LoVo (cell line): ENCODE measurements at places on chromosomes 1 and 21.

DNA sequence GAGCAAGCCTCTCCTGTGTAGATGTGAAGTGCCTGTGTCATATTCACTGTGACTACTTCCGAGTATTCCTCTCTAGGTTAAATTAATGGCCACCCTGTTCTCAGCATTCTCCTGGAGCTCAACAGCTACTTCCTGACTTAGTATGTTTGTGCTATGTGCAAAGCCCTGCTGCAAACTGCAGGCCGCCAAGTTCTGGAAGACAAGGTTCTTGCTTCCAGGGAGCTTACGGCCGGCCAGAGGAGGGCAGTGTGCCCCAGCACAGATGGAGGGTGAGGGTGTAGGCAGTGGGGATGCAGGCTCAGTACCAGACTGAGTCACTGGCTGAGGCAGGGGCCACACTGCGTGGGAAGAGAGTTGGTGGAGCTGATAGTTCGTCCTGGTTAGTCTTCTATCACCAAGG lies 43.2 kb downstream of the ELK4 start:
- no peak for DNase-seq

GRCh38 chr1:55255901-55256300 lies 40.7 kb upstream of the USP24 start:
- no peak for DNase-seq

GRCh38 chr1:20172033-20172590 lies 13.8 kb upstream of the UBXN10 start:
- DNase-seq: no peak

DNA sequence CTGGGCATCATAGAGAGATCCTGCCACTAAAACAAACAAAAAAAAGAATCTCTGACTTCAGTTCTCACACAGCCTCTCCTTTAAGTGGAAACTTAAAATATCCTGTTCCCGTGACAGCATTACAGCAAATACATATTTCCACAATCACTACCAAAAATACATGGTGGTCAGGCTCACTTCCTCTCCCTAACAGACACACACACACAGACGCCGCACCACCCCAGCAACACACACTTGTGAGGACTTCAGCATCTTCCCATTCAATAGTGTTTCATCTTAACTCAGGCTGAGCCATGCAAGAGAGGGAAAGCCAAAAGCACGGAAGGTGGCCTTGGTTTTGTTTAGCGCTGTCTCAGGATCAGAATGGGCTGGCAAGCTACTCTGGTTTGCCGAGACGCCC lies 21.9 kb downstream of the KIAA1614 start:
- DNase-seq: no peak

DNA sequence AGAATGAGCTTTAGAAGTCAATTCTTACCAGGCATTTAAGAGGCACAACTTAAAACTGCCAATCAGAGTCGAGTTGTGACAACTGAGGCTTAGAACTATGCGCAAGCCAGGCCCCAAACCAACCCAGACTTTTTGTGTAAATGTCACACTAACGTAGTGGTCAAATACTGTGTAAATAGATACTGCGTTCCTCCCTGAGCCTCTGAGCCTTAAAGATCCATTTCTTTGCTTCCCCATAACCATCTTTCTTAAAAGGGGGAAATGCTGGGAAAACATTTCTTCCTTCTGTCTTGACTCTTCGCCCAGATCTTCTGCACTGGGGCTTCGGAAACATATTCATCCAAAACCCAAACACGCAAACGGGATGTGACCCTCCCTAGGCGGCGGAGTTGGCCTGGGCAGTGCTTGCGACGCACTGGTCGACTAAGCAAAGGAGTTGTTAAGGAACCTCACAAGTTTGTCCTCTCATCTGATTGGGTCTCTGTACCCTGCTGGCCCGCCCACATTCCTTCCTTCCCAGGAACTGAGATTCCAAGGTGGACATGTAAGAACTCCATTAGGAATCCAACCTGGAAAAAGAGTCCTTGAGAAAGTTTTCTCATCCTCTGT lies 2.6 kb downstream of the ADAMTS5 start:
- DNase-seq: no peak

DNA sequence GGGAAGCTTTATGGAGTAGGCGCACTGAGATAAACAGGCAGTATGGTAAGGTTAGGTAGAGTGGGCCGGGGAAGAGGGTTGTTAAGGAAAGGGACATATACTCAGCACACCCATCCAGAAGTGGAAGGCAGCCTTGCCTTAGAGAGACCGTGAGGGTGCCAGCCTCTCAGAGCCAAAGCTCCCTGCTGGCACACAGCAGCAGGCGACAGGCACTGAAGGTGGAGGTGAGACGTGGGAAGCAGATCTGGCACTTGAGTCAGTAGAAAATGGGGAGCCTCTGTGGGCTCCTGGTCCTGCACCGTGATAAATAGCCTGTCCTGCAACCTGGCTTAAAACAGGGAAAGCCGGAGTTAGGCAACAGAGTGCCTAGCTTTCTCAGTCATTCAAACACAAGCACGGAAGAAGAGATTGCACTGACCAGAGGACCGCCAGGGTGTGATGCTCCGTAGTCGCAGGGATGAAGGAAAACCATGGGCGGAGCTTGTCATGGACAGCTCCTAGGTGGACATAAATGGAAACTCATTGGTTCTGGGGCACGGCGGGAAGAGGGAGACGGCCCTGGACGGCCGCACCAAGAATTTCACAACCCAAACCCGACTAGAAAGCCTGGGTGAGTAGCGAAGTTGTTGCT lies 15.5 kb downstream of the KCNK1 start:
- DNase-seq: no peak

DNA sequence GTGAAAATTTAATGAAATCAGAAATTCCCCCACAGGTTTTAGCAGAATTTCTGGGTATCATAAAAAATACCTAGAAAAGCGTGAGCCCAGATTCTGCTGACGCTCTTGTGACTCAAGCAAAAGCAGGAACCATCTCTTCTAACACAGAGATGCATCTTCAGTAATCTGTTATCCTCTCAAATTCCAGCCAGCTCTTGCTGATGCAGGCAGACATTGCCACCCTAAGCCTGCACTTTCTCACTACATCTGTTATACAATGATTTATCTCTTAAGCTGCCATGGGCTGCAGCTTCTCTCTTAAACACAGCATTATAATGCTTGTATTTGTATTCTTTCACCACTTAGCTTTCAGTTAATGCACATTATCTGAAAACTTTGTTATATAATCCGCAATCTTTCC lies 113.0 kb upstream of the RGS1 start:
- no peak for DNase-seq

GRCh38 chr21:30674312-30674711 lies 31.6 kb downstream of the KRTAP20-3 start:
- DNase-seq: no peak

GRCh38 chr1:181334724-181335123 lies 148.6 kb upstream of the CACNA1E start:
- no peak for DNase-seq

DNA sequence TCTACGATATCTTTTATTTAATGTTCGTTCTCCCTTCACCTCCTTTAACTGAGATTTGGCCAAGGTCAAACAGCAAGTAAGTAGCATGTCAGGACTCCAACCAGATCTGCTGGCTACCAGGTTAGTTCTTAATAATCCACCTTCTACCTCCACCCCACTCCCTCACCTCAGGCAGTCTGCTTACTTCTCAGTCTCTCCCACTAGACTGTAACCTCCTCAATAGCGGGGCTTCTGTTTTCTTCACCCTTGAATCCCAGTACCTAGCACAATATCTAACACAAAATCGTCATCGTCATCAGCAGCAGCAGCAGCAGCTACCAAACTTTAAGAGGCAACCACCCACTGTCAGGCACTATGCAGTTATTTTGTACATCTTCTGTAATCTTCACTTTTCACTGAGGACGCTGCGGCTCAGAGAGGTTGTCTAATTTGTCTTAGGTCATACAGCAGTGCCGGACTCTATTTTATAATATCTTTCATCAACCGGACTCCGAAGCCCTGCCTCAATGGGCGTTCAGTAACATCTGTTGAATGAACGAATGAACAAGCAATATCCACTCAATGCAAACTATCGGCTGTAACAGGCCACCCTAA lies 859 bp upstream of the MAGI3 start:
- no peak for DNase-seq

- peak; percentile 36 for DNase-seq
Measured at GRCh38 chr1:50929376-50929958, 30.6 kb downstream of the FAF1 start.

DNA sequence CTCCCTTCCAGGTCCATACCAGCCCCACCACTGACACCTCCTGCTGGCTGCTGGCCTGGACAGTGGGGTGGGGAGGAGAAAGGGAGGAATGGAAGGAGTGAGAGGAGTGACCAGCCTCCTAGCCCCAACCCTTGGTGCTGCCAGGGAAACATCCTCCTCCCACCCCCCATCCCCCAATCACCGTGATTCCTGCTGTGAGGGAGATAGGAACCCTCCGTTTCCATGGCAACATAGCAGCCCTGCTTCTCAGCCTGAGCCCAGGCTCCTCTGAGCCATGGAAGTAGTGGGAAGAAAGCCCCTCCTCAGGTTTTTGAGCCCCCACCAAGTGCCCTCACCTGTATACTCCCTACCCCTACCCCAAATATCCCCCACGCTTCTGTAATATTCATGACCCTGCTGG lies 44.4 kb upstream of the SCMH1 start:
- no peak for DNase-seq

DNA sequence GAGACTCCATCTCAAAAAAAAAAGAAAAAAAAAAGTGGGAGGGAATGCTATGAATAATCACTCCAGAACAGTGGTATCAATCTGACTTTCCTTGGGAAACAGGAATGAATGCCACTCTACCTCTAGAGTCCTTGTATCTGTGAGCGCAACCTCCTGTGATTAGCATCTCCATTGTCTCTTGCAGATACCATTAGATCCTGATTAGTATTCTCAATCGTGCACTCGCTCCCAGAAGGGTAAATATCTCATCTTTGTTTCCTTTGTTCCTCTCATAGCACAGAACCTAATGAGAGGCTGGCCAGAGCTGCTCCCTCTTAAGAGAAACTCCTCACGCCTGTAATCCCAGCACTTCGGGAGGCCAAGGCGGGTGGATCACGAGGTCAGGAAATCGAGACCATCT lies 184.4 kb upstream of the KCNK2 start:
- DNase-seq: no peak

- DNase-seq: peak; percentile 8
Measured at GRCh38 chr1:117537291-117537920, 68.4 kb upstream of the TENT5C start.
